ENCODE measurements at places on chromosomes 5 and 9.

- DNase-seq = no peak
Measured at GRCh38 chr5:158538506-158539074, 561.1 kb downstream of the EBF1 start.

DNA sequence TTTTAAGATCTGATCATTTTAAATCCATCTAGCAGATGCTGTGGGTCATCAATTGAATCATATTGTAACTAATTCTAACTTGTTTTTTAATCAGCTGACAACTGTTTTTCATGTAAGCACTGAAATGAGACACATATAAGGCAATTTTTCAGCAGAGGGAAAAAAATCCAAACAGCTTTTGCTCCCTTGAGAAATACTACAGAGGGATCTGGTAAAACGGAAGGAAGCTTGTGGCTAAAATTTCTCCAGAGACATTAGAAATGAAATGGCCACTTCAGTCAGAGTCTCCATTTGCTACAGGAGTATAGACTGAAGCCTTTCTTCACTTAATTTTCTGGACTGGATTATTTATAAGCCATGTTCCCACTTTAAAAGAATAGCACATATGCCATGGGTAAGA, 385.9 kb downstream of the MAN2A1 start:
- no peak for DNase-seq

DNA sequence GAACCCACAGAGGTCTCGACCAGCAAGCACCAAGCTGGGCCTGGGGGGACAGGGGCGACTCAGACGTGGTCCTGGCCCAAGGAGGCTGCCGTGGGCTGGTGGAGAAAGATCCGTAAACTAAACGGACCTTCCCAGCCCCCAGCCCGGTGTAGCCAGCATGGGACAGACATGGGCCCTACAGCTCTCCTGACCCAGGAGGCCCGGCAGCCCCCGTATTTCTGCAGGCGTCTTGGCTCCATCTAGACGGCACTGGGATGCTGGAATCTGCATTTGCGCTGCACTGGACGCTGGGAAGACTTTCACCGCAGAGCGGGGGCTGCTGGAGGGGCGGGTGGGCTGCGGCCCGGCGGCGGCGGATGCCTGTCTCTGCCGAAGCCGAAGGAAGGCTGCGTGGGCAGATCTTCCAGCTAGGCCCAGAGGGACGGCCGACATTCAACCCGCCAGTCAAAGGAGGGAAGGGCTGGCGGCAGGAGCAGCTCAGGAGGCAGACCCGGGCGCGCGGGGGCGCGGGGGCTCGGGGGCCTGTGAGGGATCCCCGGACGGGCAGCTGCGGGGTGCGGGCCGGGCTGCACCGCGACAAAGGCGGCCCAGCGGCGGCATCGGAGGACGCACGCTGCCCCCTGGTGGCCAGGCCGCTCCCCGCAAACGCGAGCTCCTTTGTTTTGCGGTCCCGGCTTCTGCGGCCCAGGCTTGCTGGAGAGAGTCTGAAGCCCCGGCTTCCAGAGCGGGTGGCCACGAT, 266.2 kb downstream of the NSG2 start:
- DNase-seq = peak; percentile 42

GRCh38 chr9:136095070-136096058, at the start of gene NACC2:
Gene NACC2, minus strand, starts transcription at chr9:136095289. Its CDS starts 44,768 bp downstream, at chr9:136050521.
- DNase-seq = no peak

DNA sequence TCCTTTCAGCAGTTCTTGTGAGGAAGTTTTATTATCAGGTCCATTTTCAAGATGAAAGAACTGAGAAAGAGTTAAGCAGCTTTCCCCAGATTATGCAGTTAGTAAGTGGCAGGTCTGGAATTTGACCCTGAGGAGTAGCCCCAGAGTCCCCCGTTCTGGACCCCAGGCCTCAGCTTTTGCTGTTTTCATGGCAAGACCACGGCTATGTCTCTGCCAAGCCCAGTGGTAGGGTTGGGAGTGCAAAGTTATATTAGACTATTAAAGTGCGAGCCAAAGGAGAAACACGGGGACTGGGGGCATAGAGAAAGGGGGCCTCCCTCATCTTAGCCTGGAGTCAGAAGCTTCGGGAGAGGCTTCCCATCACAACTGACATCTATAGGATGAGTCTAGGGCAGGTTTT, 19.3 kb upstream of the ORM1 start:
- no peak for DNase-seq

Measured in HT1080 (cell line).